Activated gamma-delta T cell treated with anti-CD3 and anti-CD28 coated beads, Interleukin-2, amount 50 U/mL, for 16 hours (primary cell): ENCODE measurements at places on chromosomes 7 and 10.

DNA sequence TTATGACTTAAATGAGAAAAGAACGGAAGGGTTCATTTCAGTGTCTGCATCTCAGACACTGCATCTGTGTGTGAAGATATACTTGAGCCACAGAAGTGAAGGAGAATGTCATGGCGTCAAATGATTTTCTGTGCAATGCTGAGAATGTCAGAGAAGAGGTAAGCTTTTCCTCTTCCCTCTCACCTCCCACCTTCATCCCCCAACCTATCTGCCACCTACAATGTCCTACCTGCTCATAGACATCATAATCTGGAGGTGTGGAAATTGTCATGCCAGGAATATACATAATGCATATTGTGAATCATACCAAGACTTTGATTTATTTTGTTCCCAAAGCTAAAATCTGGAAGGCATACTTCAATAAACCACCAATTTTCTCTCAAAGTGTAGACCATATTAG is 53.7 kb downstream of the CTTNBP2 start:
- no peak for DNase-seq

DNA sequence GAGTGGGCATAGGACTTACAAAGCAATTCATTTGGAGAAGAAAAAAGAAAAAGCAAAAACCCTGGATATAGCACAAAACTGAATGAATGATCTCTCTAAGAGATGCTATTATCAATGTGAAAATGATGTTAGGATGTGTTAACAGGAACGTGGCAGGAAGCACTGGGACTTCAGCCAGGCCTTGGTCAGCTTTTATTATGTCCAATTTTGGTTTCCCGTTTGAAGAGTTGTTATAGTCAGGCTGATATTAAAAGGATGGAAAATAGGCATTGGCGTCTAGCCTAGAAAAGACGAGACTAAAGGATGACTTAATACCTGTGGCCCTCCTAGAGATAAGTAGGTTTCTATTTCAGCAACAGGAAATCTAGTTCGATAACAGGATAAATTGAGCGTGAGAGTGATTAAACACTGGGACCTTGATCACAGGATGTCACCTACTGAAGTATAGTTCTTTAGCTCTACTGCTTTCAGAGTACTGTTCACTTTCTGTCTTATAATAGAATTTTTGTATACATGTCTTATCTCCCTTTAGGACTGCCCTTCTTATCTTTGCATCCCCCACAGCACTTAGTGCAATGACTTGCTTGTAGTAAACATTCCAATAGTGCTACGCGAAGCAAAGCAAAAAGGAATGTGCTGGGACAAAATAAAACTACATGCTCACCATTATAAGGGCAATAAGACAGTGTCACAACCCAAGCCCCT is 99.8 kb upstream of the AGBL3 start:
- DNase-seq = no peak

DNA sequence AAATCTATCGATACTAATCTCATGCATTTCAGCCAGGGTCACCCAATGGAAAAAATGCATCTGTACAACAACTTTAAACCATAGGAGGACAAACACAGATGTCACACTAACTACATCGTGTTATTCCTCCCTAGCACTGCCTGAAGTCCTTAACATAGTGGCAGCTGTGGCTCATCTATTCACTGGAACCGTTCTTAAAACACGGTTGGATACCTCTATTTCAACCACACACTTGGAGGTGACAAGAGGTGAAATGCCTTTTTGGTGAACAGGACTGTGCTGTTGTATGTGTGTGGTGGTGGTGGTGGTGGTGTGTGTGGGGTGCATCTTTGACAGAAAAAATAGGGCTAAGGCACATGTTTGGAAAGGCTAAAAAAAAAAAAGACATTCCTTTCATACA is 93.1 kb downstream of the NRP1 start:
- no peak for DNase-seq

- DNase-seq = no peak
These were observed 12.8 kb upstream of the LBX1 start for GRCh38 chr10:101241840-101242707.

- no peak for DNase-seq
These were observed 87.1 kb downstream of the DYNC1I1 start for GRCh38 chr7:95859429-95859828.

- DNase-seq = no peak
These were observed at the start of gene RBM20 for GRCh38 chr10:110643653-110644597. TSS of gene RBM20 (plus strand) at chr10:110644336. CDS start at chr10:110644455, 119 bp downstream.

GRCh38 chr7:101555269-101555920 is 73.7 kb downstream of the MYL10 start:
- no peak for DNase-seq
